ENCODE measurements at places on chromosomes 3 and 15.
A peak's percentile ranks its signal among the peaks of the same experiment; 100 is the strongest.

- DNase-seq: peak; percentile 9
These were observed 47.8 kb upstream of the TMEM158 start for GRCh38 chr3:45273681-45274515.

DNA sequence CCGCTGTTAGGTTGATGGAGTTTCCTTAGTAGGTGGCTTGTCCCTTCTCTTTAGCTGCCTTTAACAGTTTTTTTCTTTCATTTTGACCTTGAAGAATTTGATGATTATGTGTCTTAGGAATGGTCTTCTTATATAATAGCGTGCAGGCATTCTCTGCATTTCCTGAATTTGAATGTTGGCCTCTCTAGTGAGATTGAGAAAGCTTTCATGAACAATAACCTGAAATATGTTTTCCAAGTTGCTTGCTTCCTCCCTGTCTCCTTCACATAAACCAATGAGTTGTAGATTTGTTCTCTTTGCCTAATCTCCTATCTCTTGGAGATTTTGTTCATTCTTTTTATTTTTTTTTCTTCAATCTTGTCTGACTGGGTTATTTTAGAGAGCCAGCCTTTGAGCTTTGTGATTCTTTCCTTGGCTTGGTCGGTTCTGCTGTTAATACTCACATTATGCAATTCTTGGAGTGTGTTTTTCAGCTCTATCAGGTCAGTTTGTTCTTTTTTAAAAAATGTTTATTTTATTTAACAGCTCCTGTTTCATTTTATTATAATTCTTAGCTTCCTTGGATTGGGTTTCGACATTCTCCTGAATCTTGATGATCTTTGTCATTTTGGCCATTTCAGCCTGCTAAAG, 627.9 kb downstream of the SI start:
- DNase-seq: no peak

GRCh38 chr3:4908433-4909156, 70.6 kb upstream of the BHLHE40 start:
- DNase-seq: no peak

GRCh38 chr3:47949979-47950378, 66.2 kb downstream of the MAP4 start:
- DNase-seq: no peak

GRCh38 chr3:184236636-184237035, 7.3 kb downstream of the VWA5B2 start:
- no peak for DNase-seq

- no peak for DNase-seq
These were observed 517.1 kb downstream of the ROBO1 start for GRCh38 chr3:79250746-79251145.

DNA sequence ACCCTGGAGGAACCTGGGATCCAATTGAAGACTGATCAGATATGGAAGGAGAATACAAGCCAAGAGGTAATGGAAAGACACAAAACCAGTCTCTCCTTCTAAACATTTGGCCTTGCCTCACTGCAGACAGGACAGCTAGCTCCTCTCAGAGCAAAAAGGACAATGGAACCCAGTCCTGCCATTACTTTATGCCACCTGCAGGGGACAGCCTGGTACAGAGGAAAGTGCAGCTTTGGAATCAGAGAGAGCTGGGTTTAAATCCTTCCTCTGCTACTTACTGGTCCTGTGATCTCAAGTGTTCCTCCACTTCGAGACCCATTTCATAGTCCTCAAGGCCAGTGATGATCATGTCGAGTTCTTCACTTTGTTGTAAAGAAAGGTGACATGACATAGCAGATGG, 159.4 kb upstream of the SMAD3 start:
- DNase-seq: no peak

DNA sequence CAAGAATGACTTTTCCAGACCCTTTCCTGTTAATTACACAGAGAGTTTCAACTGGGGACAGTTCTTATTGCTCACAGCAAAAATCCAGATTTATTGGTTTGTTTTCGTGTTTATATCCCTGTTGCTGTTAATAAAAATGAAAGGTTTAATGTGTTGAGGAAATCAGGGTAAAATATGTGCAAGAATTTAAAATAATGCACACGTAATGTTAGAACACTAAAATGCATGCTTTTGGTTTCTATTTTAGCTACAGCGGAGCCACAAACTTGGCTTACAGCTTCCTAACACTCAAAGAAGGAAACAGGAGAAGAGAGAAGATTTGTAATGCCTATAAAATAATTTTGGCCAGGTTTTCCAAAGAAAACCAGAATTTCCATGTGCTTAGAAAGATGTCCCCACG, 62.7 kb downstream of the CASR start:
- DNase-seq: no peak

GRCh38 chr15:84608707-84609284, 8.0 kb downstream of the ZSCAN2 start:
- no peak for DNase-seq

DNA sequence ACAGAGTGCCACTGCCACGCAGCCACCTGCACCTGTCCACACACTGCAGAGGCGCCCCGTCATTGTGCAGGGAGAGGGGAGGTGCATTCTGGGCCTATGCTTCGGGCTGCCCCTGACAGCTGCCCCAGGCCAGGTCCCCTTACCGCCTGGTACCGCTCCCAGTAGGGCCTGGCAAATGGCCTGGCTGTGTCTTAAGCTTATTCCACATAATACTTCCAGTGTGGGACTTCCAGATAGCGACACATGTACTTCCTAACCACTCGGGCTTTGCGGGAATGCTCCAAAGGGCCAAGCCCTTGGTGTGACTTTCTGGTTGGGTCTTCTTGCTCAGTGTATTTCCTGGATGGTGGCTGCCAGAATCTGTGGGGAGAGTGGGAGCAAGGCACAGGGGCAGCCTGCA, 254.3 kb upstream of the CHRNA7 start:
- no peak for DNase-seq

GRCh38 chr3:88596451-88596850, 446.7 kb downstream of the C3orf38 start:
- no peak for DNase-seq

DNA sequence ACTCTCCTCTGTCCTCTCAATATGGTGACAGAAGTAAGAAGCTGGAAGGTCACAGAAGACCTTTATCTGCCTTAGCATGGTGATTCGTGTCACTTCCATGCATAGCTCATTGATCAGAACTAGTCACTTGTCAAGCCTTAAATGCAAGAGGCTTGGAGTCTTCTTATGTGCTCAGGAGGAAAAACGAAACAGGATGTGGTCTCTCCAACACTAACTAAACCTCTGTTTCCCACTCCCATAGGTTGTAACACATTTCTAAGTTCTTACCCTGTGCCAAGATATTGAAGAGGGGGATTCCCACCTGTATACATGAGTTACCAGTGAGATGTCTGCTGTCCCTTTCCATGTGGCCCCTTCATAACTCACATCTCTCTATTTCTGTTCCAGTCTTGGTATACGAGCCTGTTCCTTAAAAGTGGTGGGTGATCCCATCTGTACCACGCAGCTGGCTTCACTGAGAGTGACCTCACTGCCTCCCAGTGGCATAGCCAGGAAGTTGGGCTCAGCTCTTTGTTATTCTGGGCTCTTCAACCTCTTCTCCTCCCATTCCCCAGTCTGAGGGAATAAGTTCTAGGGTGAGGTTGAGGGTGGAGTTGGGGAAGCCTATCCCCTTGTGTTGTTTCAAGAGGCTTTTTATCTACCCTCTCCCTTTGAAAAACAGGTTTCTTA, 203.2 kb upstream of the PPP2R3A start:
- DNase-seq: no peak

DNA sequence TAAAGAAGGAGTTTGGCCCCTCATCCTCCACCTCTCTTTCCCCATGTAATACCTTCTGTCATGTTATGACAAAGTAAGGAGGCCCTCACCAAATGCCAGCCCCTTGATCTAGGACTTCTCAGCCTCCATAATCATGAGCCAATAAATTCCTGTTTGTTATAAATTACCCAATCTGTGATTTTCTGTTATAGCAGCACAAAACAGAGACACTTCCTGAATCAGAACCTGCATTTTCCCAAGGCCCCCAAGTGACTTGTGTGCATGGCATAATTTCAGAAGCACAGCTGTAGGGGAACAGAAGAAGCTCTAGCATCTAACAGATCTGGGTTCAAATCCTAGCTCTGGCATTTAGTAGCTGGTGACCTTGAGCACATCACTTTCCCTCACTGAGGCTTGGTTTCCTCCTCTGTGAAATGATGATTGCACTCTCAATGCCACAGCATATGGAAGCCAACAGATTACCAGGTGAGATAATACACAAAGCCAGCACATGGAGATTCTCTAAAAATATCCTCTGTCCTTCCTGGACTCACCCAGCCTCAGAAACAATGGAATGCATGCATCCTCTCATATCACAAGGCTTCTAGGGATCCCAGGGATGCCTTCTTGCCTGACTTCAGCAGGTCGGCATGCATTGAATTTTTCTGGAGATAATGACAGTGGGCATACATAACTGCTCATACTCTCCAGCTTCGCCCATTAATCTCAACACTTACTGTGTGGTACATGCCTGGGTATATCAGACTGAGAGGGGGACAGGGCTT, 26.3 kb downstream of the TLNRD1 start:
- no peak for DNase-seq

GRCh38 chr3:63351159-63352007, 73.3 kb downstream of the SYNPR start:
- no peak for DNase-seq

GRCh38 chr3:186413615-186414415, 51.8 kb upstream of the DGKG start:
- DNase-seq: no peak

- peak; percentile 88 for DNase-seq
These were observed 34.1 kb upstream of the ATG7 start for GRCh38 chr3:11238060-11238459.

DNA sequence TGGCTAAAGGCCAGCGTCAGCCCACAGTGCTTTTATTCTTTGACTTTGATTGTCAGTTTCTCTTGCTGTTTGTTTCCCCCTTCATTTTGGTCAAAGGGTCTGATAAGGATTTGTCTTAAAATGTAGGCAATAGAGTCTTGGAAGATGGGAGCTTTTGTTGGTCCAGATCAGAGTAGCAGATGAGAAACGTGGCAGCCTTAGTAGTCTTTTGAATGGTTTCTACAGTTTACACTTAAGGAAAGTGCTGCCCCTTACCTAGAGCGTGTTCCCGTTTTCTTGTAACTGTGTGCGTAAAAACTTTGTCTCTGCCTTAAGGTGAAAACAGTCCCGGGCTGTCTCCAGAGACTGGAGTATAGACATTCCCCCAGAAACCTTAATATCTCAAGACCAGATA, 630 bp downstream of the LXN start:
- DNase-seq: no peak

DNA sequence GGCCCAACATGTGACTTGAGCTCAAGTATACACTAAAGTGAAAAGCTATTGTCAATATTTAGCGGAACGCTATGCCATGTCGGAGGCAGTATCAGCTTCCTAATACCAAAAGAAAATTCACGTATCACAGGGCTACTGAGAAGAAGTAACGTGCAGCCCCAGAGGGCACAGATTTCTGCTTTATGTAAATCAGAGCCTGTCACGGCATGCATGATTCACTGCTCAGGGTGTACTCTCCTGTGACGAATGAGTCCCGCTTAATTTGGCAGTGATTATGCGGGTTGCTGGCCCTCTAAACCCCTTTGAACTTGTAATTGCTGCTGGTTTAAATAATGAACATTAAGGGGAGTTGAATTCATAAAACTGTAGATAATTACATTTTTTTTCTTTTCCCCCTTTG, 85.3 kb downstream of the MEIS2 start:
- DNase-seq: no peak

DNA sequence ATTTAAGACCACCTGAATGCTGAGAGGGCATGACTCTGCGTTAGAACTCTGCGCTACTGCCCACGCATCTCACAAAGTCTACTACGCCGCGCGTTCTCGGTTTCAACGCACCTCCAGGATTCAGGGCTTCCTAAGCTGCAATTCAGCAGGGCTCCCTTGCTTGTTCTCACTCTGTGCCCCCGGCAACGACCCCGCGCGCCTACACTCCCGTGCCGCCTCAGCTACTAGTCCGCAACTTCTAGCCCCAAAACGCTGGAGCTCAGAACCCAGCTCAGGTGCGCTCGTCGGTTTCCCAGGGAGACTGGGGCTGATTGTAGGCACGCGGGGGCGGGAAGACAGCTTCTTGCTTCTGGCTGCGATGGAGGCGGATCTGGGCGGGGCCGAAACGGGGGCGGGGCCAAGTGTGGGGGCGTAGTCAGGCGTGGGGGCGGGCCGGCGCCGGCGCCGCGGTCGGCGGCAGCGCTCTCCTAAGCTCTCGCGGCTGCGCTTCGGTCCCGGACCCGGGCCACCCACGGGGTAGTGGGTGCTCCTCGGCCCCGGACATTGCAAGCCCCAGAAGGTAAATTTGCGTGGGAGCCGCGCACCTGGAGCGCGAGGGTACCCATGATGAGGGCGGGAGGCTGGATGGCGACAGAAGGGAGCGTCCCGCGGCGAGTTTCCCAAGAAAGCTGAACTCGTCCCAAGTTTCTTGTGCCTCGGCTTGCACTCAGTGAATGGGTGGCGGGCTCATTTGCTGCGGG, at the start of gene ARHGEF26:
Gene ARHGEF26 (plus strand): TSS at position 430 of the 740 bp plus-strand sequence. CDS start 603 bp downstream, outside the sequence.
- DNase-seq: no peak

- peak; percentile 78 for DNase-seq
These were observed 9.1 kb downstream of the BCL2L10 start for GRCh38 chr15:52103217-52104207.

DNA sequence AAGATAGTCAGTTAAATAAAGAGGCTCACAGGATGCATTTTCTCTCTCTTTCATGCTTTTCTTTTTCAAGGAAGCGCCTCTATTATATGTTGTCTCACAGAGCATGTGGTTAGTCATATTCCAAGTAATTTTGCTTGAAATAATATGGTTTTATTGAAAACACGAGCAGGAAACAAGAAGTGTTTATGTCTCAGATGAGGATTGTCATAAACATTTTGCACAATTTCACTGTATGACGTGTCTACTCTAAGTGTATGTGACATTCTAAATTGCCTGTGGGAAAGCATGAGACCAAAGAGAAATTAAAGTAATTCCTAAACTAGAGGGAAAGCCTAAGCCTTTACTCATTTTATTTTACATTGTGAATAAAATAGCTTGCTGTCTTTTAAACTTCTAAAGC, 818.6 kb downstream of the EPHA3 start:
- no peak for DNase-seq

- DNase-seq: no peak
These were observed 68.7 kb upstream of the CMC1 start for GRCh38 chr3:28172748-28173147.

- DNase-seq: peak; percentile 65
These were observed 10.2 kb upstream of the C15orf61 start for GRCh38 chr15:67510597-67511190.

DNA sequence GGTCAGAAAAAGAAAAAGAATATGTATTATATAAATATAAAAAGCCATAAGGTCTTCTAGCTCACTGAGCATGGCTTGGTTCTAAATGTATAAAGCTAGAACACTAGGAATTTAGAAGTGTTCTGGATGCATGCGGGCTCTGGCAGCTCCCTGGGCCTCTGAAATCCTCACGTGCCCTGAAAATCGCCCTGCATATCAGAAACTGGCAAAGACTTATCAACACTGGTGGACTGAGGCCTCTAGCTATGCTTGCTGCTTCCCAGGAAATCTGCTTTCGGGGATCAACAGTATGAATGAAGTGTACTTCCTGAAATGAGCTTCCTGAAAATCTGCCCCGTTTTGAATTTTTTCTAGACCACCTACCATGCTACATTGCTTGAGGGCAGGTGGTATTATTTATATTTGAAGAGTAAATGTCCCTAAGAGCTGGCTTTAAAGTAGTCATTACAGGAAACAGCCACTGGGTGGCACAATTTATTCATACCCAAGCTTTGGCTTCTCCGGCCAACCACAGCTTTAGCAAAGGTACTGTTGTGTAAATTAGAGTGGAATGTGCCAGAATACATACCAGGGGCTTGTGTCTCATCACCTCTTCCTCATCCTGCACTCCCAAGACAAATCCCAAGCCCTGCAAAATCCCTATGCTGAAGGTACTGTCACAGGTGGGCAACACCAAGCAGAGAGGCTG, 17.7 kb downstream of the CRTAP start:
- DNase-seq: no peak

GRCh38 chr15:93417156-93417555, 328.1 kb upstream of the RGMA start:
- DNase-seq: no peak

All from BJ (cell line).